BJ (cell line): ENCODE measurements at places on chromosomes 16 and 17. TPM values are rescaled to one million over a fixed set of nuclear protein-coding genes. Genes with fewer than 3 reads are reported as not detected.

The PMFBP1 gene
- 0.04 and 0.07 TPM in 2 replicates for polyA plus RNA-seq

The KCNH4 gene
- polyA plus RNA-seq = 0.02 and 0.07 TPM in 2 replicates

The ABCC11 gene
- 0.06 and 0.09 TPM in 2 replicates for polyA plus RNA-seq

The TEKT5 gene
- polyA plus RNA-seq = not detected in 2 replicates

The METTL2A gene
- 9.9 and 14.6 TPM in 2 replicates for polyA plus RNA-seq

The RND2 gene
- polyA plus RNA-seq = 0.89 and 1.3 TPM in 2 replicates

The CX3CL1 gene
- polyA plus RNA-seq = 0.02 TPM in 1 of 2 replicates, not detected in the other
